ENCODE measurements at places on chromosomes 4 and X.

GRCh38 chrX:77603635-77604336 lies 156.6 kb downstream of the FGF16 start:
- no peak for DNase-seq

DNA sequence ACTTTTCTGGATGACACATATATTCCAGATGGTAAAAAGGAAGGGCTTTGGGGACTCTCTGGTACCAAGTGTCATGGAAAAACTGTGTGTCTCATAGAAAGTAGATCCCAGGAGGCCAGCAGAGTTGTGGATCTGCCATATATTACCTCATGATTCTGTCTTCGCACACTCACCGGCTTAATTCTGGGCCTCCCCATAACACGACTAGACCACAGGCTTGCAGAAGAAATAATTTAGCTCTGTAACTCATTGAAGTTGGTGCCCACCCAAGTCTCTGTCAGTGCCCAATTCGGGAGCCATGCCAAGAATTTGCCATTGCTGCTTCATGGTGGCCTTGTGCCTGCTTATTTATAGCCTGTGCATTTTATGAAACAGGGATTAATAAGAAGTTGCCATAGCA lies 104.5 kb downstream of the AR start:
- DNase-seq = no peak

DNA sequence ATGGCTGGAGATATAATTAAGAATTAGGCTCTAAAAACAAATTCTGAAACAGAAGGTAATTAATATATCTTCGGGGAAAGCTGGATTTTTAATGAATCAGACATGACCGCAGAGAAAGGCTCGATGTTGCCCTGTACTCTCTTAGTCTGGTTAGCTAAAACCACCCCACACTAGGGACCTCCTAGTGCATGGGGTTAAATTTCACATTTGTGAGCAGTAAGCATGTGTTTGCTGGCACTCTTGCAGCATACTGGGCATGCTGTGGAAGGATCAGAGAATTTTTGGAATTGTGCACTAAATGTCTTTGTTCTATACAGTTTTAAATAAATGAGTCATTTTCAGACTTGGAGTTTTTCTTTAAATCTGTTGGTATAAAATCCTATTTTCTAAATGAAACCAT lies 475.6 kb upstream of the FTHL17 start:
- no peak for DNase-seq

DNA sequence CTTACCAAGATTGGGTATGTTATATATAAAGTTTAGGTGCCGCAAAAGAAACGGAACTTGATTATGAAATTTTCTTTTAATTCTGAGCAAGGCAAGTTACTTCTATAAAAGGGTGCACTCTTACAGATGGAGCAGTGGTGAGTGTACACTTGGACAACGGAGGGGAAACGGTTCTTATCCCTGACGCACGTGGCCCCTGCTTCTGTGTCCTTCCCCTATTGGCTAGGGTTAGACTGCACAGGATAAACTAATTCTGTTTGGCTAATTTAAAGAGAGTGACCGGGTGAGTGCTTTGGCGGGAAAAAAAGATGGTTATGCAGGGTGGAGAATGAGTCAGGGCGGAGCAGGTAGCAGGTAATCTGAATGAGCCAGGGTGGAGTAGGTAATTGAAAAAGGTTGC lies 149.5 kb downstream of the GC start:
- DNase-seq = no peak

DNA sequence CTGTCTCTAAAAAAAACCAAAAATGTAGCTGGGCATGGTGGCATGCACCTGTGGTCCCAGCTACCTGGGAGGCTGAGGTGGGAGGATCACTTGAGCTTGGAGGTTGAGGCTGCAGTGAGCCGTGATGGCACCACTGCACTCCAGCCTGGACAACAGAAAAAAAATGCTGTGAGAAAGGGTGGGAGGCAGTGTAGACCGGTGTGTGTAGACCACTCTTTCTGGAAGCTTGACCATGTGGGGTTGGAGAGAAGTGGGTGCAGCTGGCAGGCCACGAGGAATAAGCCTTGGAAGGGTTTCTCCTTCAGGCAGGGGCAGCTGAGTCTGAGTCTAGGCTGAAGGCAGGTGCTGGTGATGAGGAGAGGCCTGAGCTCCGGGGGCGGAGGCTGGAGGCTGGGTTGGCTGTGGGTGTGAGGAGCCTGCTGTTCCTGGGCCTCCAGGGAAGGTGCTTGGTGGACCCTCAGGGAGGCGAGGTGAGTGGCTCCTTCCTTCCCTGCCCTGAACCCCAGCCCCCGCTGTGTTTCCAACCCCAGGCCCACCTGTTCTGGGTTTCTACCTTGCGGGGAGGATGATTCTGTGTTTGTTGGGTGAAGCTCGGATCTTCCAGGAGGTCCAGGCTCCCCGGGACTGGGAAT lies 9.3 kb upstream of the TBC1D14 start:
- no peak for DNase-seq

DNA sequence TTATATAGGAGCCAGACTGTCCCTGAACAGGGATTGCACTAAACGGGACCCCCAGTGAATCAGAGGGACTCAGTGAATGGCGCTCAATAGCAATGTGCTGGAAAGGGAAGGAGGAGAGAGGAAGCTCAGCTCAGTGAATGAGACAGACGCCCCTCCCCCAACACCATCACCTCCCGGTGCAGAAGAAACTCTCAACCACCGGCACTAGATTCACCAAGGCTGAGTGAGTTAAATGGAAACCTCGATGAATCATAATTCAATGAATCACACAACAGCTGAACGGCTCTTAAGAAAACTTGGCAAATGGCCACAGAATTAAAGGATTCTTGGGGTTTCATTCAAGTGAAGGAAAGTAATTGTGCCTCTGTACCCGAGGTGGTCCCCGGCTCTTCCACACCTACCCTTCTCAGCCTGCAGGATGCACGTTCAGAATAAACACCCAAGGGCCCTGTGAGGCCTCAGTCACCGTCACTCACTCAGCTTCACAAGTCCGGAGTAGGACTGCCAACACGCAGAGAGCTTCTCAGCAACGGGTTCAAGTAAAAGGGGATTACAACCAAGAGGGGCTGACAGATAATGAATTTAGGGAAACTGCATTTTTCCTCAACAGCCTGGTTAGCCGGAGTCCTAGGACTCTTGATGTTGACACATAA lies 29.3 kb downstream of the CRMP1 start:
- DNase-seq = peak; percentile 21

DNA sequence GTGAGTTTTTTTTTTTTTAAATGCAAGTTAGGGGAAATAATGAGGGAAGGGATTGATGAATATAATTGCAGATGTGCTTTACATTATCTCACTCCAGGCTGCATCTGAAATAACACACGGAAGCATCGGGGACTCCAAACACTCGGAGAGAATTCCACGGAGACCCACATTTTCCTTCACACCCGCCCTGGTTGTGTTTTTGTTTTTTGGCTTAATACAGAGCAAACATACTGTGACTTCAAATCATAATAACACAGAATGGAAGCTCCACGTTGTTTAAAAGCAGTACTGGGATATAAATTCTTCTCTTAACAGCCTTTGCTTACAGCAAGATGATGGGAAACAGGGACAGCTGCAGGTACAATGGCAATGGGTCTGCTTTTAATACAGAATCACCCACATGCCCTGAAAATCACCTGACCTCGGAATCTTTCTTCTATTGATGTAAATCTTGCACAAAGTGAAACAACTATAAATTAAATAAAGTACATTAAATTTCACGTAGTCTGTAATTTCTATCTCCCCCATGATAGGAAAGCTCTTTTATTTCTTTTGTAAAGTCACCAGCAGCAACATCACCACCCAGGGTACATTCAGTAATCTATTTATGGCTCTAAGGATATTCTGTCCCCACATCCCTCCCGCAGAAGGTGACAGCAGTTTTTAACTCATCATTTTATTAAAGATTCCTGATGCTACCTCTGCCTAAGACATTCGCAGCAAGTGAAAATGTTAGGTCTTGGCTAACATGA lies 119.3 kb downstream of the ZNF827 start:
- no peak for DNase-seq

GRCh38 chr4:150609131-150609530 lies 27.2 kb downstream of the MAB21L2 start:
- no peak for DNase-seq

DNA sequence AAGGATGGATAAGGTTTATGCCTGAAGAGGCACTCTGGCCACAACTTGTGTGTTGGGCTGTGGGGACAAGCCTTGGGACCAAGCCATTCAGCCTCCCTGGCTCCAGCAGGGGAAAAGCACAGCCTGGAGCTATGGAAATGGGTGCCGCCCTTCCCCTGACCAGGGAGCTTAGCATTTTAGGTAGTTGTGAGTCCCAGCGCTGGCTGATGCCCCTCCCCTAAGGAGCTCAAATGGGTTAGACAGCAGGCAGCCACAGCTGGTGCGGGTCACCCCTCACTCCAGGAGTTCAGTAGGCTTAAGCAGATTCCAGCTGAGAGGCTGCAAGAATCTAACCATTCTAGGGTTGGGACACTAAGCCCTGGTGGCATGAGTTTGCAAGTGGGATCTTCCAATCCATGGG lies 172.9 kb downstream of the KCNIP4 start:
- DNase-seq = no peak

DNA sequence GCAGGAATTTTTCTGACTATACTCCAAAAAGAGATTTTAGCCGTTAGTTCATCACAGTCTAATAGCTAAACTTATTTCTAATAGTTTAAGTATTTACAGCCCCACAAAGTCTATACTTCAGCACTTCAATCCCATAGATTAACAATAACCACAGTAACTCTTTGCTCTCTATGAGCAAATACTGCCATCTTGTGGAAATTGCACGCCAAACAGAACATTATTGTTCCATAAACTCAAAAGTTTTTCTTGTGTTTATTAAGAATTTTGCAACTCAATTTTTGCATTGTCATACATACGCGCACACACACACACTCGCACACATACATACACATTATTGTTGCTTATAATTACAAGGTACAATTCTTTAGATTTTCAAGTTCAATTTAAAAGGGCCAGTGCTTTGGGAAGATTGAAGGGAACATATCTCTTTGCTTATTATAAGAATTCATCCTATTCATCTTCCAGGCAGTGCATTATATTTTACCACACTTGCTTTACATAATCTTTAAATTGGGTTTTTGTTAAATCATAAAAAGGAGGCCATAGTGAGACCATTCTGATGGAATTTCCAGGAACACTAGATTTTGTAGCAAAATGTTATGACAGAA lies 63.8 kb upstream of the ATOH1 start:
- DNase-seq = no peak

DNA sequence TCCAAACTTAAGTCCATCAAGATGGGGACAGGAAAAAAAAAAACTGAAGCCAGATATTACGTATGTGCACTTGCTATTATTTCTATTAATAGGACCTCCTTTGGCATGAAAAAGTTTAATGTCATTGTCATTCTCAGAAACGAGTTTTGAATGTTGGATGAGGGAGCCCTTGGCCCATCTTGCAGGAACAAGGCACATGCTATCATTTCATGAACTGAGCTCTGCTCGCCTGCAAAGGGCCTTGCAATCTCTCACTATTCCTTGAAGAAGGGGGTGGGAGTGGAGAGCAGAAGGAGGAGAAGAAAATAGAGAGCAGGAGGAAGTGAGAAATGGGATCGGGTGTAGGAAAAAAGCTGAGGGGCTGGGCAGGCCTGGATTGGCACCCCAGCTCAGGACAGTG lies 34.3 kb upstream of the SPATA4 start:
- no peak for DNase-seq

DNA sequence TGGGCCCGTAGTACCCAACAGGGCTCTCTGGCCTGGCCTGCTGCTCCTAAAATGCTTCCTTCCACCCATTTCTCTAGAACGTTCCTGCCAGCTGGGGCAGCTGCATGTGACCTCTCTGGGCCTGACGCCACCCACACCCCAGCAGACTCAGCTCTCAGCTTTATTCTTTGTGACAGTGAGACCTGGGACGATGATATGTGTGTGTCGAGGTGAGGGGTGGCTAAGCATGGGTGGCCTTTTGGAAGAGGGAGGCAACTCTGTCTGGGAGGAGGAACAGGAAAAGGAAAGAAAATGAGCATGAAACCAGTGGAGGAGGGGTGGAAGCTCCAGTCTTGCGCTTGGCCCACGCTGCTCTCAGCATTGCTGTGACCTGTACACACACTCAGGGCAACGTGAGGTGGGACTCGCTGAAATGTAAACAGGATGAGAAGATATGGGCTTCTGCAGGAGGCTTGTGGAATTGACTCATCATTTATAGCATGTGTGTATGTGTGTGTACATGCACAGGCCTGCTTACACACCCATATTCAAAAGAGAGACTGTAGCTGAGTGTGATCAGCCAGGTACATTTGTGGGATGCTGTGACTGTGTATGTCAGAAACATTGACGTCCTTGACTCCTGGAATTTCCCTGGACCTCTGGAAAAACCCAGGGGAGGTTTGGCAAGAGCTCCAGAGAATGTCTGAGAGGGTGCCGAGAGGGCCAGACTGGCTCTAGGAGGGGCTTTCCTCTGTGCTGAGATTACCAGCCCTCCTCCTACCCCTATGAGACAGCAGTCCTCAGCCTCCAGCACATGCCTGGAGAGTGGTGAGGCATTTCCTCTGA lies 137.9 kb downstream of the PJA1 start:
- no peak for DNase-seq

DNA sequence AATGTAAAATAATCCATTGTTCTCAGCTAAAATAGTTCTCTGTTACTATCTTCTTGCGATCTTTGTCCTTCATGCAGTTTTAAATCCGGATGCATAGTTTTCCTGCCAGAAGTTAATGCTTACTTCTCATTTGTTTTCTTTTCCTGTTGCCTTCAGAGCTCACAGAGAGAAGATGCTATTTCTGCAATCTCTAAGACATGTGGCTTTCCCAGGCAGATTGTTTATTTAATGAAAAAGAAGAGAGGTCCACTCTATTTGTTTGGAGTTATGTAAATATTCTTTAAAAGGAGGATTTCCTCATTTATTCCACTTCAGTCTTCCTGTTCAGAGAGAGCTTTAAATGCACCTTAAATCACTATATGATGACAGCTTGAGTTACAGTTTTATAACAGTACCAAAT lies 39.3 kb upstream of the HPGD start:
- DNase-seq = no peak

DNA sequence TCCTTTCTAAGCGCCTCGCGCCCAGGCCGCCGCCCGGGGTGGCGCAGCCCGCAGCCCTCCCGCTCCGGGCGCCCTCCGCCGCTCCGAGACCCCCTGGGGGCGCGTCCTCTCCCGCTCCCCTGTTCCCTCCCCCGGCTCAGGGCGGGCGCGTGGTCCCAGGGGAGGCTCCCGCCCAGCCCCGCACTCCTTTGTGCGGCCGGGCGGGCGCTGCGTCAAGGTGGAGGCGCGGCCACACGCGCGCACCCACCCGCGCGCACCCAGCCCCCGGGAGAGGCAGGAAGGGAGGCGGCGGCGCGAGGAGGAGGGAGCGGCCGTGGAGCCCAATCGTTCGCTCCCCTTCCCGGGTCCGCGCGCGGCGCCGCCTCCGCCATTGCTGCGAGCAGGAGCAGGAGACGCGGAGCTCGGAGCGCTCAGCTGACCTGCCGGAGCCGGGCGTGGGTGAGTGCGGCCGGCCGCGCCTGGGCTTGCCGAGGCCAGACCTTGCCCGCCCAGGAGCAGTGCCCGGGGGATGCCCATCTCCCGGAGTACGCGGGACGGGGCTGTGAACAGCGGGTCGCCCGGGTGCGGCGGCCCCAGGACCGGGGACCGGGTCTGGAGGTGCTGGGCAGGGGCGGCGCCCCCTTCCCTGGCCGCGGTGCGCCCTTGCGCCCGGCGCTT lies at the start of gene NSG1:
NSG1 (plus strand) TSS at position 367 of the 657 bp plus-strand sequence. CDS start 528 bp downstream, outside the sequence.
- no peak for DNase-seq

DNA sequence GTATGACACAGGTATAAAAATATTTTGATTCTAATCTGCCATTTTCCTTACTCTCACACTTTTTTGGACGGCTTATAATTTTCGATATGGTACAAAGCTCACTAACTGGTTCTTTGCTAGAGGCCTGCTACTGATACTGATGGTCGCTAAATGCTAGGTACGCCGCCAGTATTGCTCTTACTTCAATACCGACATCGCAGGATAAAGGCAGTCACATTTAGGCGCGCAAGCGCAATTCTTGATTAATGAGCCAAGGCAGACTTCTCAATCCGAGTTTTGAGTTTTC lies 557 bp upstream of the USP38 start:
- DNase-seq = no peak
